Astrocyte (in vitro differentiated cells and primary cell): ENCODE measurements at places on chromosomes 2 and 18. TPM values are rescaled to one million over a fixed set of nuclear protein-coding genes. Genes with fewer than 3 reads are reported as not detected.

Gene SLC14A1
- total RNA-seq, result not detected in 2 replicates

Gene IL36RN
- total RNA-seq, result 0.14 TPM in 1 of 2 replicates, not detected in the other

- DNase-seq, result peak; percentile 65
Observed at GRCh38 chr2:224155896-224156295, 116.8 kb upstream of the SERPINE2 start.

Gene PIGN
- 17.1 and 20.0 TPM in 2 replicates for total RNA-seq

Gene AGAP1
- 37.3 and 39.4 TPM in 2 replicates for total RNA-seq

Gene LCT
- not detected in 2 replicates for total RNA-seq

DNA sequence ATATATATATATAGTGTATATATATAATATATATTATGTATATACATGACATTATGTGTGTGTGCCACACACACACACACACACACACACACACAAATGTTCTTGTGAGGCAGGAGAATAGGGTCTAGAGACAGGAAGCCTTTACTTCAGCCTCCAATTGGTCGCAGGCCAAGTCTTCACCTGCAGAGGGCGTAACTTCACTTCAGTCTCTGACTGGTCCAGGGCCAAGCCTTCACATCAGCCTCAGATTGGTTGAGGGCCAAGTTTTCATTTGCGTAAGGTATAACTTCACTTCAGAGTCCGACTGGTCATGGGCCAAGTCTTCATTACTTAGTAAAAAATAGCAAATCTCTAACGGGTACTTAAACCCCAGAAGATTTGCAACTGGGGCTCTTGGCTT lies 13.2 kb upstream of the SS18 start:
- DNase-seq, result no peak

Gene C2orf66
- total RNA-seq, result 0.29 and 0.54 TPM in 2 replicates

DNA sequence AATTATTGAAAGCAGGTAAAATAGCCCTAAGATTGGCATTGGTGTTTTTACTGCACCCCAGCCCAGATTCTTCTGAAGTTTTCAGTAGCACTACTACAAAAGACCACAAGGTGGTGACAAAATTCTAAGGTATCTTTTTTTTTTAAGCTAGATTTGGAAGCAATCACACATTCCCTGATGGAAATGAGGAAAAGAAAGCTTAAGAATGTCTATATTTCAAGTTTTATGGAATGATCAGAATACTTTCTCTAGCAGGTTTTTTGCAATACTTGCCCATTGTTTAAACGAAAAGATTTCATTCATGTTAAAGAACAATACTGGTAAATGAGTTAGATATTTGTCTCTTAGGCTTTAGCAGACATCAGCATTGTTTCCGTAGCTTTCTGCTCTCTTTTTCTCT lies 32.1 kb upstream of the ZNF638 start:
- DNase-seq, result peak; percentile 10

GRCh38 chr18:21110713-21111345 lies 784 bp downstream of the ROCK1 start:
- peak; percentile 46 for DNase-seq

- DNase-seq, result peak; percentile 13
Observed at GRCh38 chr2:68653034-68653433, 9.7 kb downstream of the PROKR1 start.

GRCh38 chr2:112220831-112221230 lies 34.0 kb downstream of the ZC3H8 start:
- no peak for DNase-seq

DNA sequence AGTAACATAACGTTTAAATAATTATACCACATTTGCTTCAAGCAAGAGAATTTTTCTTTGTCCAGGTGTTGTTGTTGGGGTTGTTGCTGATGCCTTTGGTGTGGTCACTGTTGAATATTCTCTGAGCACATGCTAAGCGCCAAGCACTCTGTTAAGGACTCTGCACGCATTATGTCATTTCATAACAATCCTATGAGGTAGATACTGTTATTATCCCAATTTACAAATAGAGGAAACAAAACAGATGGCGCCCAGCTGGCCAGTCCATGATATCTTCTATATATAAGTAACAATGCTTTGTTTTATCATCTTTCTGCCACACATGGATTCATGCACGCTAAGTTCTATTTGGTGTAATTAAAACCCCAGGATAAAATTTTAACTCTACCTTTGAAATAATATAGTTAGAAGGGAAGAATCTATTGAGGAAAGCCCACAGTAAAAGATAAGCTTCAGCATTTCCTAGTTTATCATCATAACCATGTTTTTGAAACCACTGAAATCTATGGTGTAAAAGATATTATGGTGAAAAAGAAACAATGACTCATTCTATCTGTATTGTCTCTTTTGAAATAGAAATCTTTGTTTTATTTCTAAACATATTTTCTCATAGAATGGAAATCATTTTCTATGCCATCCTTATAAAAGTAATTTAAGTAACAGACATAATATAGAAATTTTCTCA lies 199.7 kb downstream of the PID1 start:
- DNase-seq, result peak; percentile 12

- peak; percentile 8 for DNase-seq
Observed at GRCh38 chr2:113716291-113716690, 40.2 kb downstream of the SLC35F5 start.

DNA sequence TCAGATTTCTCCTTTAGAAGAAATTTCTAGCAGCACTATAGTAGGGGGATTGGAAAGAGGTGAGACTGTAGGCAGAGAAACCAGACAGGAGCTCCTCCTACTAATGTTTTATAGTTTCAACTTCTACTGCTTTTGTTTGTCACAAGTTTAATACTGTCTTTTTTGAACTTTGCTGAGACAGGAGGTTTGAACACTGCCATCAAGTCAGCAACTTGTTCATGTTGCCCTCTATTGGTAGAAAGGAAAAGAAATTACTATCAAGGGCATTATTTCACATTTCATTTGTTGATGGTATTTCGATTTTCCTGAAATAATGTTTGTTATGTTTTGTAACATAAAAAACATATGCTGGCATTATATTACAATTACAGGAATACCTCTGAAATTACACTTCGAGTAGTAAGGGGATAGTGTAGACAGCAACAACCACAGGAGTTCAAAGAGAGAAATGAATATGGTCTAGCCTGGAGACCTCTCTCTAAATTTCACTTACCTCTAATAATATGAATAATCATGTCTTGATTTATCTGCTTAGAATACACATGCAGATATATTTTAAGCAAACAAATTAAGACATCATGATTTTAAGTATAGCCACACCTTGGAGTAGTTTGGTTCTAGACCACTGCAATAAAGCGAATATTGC lies 12.4 kb upstream of the CCDC88A start:
- peak; percentile 15 for DNase-seq

GRCh38 chr18:25190472-25190871 lies 161.5 kb downstream of the ZNF521 start:
- DNase-seq, result no peak

GRCh38 chr2:232927032-232927792 lies 57.1 kb downstream of the SNORC start:
- DNase-seq, result no peak

Gene RPL31
- 1,040 and 1,129 TPM in 2 replicates for total RNA-seq

Gene KIAA2012
- not detected in 2 replicates for total RNA-seq

Gene LYG1
- 1.1 and 1.3 TPM in 2 replicates for total RNA-seq

- DNase-seq, result peak; percentile 70
Observed at GRCh38 chr2:27071990-27072830, 756 bp upstream of the OST4 start.
